Stimulated activated CD4-positive, alpha-beta T cell treated with anti-CD3 and anti-CD28 coated beads, Interleukin-1b, Interleukin-23, amount 100 ng/mL, for 24 hours (primary cell): ENCODE measurements at places on chromosomes 11 and 22.

GRCh38 chr11:72737336-72737735 is 14.9 kb downstream of the ARAP1 start:
- DNase-seq, result no peak

- no peak for DNase-seq
Measured at GRCh38 chr22:48414651-48415050, 1413.0 kb downstream of the BRD1 start.

DNA sequence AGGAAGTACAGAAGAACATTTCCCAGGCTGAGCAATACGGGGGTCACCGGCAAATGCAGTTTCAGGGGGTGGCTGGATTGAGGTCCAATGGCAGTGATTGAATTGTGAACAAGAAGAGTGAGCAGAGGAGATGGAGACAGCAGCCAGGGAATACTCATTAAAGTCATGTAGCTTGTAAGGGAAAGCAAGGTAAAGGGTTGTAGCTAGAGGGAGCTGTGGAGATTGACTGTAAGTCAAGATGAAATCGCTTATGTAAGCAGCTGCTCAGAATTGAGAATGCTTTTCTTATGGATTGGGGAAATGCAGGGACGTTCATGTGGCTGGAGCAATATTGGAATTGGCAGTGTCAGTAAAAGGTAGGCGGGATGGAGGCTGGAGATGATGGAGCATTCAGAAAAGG is 111.4 kb upstream of the TBCEL start:
- DNase-seq, result no peak

DNA sequence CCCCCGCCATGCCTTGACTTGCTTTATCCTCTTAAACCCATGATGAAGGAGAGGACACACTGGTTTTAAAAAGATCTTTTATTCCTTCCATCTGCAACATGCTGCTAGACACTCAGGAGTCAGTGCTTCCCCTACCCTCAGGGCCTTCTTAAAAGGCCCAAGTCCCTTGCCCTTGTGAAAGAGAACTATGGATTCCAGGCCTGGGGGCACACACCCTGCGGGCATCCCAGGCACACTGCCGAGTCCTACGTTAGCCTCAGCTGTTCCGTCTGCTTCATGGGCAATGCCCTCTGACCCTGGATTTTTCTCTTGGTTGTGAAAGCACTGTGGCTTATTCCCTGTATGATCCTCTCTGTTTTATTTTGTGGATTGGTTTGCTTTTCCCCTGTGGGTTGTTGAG is 35.1 kb upstream of the RAB1B start:
- DNase-seq, result no peak

DNA sequence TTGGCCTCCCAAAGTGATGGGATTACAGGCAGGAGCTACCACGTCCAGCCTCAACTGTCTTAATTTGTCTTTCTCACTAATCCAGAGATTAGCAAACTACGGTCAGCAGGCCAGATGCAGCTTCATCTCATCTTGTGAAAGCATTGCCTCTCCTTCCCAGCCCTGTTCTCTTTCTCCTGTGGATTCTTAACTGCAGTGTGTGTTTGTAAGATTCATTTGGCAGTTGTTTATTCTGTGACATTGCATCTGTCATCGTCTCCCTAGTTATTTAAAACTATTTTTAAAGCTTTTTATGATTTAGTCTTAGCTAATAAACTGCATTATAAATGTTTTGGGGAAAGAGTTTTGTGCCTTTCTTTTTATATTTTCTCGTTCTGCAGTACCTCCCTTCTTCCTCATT is 29.2 kb downstream of the RNF169 start:
- no peak for DNase-seq

GRCh38 chr11:76327202-76327601 is 53.7 kb downstream of the THAP12 start:
- no peak for DNase-seq

- DNase-seq, result no peak
Measured at GRCh38 chr11:82233201-82233600, 500.5 kb downstream of the FAM181B start.

DNA sequence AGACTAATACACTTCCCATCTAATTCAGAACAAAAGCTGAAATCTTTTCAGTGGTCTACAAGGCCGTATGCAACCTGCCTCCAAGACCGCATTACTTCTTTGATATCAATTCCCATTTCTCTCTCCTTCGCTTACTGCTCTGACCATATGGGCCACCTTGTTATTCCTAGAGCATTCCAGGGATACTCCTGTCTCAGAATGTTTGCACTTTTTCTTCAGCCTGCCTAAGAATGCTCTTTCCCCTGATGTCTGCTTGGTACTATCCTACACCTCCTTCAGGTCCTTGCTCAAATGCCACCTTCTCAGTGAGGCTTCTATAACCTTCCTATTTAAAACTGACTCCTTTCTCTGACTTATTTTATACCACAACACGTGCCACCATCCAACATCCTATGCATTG is 71.2 kb downstream of the MAML2 start:
- DNase-seq, result no peak

DNA sequence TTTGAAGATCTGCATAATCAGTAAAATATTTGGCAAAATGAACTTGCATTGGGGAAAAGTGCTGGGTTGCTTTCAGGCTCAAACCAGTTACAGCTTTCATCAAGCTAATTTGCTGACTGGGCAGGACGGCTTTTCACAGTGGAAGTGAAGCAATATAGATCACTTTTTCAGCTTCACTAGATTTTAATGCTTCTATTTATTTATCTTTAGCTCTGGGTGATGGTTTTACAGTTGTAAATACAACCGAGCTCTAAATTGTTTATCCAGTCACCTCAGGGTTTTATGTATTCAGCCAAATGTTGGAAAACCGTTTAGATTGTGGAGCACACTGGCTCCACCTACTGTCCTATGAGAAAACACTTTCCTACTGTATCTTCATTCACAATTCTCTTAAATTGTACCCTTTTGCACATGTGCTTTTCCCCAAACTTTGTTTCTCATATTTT is 58.2 kb downstream of the ACER3 start:
- no peak for DNase-seq

DNA sequence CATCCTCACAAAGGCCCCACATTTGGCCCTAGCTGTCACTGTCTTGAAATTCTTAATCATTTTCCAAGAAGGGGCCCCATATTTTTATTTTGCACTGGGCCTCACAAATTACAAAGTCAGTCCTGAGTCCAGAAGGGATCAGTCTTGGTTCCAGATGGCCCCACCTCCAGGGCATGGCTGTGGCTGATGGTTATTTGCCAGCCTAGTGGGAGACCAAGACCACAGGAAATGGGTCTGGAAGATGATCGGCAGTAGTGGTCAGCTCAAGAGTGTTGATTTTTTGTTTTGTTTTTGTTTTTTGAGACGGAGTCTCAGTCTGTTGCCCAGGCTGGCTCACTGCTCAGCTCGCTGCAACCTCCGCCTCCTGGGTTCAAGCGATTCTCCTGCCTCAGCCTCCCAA is 47.1 kb upstream of the EMID1 start:
- DNase-seq, result no peak

DNA sequence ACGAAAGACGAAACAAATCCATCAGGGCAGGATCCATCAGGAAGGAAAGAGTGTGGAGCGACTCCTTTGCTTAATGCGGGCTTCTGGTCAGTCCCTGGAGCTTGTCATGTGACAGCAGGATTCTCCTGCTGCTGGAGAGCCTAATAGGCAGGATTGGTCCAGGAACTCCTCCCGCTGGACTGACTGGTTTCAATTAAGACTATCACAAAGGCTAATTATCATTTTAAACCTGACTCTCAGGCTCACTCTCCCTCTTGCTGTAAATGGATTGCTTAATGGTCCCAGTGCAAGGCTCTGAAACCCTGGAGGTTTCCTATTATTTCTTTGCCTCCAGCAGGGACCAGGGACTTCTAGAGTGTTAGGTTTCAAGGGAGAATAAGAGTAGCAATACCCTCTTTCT is 493.8 kb downstream of the NTM start:
- no peak for DNase-seq
